Activated CD4-positive, alpha-beta T cell treated with anti-CD3 and anti-CD28 coated beads for 4 hours (primary cell): ENCODE measurements at places on chromosomes 2 and 18.

- no peak for DNase-seq
These were observed 40.1 kb upstream of the CLASP1 start for GRCh38 chr2:121689356-121689755.

DNA sequence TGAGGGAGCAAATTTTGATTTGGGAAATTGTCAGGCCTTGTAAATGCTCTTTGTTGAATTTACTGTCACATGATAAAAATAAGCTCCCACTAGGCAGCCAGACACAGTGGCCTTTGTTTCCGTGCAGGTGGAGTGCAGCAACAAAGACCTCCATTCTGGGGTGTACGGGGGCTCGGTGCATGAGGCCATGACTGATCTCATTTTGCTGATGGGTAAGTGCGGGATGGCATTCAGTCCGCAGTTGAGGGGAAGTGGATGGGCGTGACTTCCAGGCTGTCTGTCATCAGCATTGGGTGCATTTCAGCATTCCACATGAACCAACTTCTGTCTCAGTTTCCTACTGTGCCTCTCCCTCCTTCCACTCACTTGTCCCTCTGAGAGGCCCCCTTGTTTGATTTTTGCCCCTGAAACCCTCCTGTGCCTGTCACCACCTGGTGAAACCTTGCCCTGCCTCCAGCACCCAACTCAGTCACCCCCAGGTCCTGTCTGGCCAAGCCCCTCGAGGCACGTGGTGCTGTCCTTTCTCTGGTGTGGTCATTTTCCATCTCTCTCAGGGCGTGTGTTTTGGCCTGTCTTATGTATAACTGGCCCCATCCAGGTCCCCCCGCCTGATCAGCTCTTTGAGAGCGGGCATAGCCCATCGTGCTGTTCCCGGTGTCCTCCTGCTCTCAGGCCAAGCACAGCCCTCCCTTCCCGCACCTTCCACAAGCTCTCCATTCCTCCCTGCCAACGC, 16.3 kb downstream of the CNDP2 start:
- DNase-seq: no peak

DNA sequence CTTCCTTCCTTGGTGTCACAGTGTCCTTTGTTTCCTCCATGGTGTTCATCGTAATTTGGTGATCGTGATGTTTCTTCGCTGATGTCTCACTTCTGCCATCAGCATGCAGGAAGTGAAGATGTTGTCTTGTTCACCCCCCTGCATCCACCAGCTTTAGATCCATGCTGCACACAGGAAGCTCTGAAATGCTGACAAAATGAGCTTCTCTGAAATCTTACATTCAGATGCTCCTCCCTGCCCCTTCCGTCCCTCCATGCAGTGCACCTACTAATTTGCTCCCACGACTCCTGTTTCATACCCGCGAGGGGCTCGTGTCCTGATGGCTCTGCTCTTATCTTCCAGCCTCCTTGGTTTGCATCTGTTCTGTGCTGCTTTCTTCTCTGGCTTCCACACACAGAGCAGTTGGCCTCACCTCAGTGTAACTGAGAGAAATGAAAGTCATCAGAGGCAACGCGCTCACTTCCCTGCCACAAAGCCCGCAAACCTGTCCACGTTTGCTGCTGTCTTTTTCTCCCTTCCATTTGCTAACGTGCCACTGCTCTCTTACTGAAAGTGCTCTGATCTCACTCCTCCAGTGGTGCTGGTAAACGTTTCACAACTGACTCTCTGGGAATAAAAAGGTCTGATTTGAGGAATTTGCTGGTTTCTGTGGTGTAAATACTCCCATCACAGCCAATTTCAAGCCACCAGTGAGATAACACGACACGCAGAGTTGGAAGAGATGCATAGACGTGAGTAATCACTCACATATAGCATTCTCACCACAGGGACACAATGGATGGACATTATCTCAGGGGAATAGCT, 41.0 kb upstream of the MGAT4A start:
- peak; percentile 59 for DNase-seq

- no peak for DNase-seq
These were observed 6.1 kb downstream of the PPP4R1 start for GRCh38 chr18:9608298-9608697.

GRCh38 chr2:8171608-8172007, 510.2 kb upstream of the ID2 start:
- DNase-seq: no peak

- no peak for DNase-seq
These were observed 79.7 kb downstream of the CCBE1 start for GRCh38 chr18:59617468-59617932.

- no peak for DNase-seq
These were observed 27.0 kb upstream of the HNRNPLL start for GRCh38 chr2:38629684-38630083.
